ENCODE measurements at places on chromosomes 12 and 14.

- DNase-seq: no peak
Observed at GRCh38 chr14:64992328-64992885, 5.7 kb downstream of the FNTB start.

GRCh38 chr12:633731-634130 is 29.5 kb downstream of the NINJ2 start:
- DNase-seq: no peak

- no peak for DNase-seq
Observed at GRCh38 chr12:84627593-84627992, 285.0 kb downstream of the SLC6A15 start.

DNA sequence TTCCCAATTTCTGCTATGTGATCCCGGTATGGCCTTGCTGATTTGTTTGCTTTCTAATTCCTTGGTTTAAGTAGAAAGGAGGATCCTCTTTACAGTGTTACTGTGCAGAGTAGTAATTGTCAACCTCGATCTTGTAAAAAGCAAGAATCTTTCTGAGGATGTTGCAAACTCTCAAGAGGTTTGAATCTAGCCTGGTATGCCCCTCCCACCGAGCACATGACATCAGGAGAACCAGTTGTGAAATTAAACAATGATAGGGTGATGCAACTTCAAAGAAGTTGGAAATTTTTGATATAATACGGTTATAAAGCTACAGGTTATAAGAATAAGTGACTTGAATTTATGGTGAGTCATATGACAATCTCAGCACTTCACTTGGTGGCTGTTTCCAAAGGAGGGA is 35.0 kb upstream of the FUT8 start:
- DNase-seq: no peak

DNA sequence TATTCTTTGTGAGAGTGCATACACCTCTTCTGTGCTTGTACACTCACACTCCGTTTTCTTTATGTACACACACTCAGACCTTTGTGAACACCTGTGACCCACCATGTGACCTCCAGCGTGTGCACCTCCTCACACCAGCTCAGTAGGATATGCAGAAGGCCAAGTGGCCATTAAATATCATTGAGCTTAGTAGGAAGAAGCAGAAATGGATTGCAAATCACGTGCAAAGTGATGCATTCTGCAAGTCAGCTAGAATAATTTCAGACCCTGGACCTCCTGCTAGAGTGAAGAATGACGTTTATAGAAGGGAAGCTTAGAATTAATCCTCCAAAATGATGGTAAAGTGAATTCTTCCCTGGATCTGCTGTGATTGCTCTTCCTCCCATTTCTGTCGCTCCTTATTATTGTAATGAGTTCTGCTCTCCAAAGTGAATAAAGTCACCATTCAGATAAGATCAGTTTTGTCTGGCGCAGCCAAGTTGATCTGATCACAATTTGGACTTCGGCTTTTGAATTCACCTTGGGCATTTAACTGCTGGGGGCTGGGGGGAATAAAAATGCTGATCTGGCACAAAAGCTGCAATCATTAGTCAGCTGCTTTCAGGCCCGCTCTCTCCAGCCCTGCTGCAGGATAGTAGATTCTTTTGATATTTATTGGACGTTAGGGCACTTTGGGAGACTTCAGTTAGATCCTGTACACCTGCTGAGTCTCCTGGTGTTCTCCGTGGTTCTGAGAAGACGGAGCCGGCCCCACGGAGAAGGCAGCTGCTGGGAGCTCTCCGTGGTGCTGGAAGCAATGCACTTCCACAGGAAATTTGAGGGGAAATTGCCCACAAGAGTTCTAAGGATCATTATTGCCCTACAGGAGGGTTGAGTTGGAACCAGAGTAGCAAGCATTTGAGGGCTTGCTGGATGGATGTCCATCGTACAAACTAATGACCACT is 12.4 kb upstream of the NRXN3 start:
- no peak for DNase-seq

DNA sequence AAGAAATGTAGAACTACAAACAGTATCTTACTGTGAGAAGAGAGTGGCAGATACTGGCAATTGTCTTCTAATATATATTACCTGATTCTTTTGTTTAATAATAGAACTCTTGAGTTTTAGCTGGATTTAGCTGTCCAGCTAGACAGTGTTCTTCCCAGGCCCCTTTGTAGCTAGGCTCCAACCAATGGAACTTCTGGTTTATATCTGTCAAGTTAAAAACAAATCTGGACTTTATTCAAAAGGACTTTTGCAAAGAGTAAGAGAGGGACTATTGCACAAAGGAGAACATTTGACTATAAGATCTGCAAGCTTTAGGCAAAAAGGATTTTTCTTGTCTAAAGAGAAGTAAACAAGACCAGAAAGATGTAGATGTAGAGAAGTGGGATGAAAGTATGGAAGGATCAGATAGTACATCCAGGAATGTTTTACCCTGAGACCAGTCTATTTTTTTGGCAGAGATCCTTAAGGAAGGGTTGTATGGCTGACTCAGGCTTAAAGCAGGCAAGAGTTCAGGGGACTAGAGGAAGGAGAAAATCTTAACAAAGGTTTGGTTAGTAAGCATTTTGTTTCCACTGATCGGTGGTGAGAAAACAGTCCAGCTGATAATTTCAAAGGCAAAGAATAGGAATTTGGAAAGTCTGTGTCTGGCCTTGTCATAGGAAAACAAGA is 111.1 kb upstream of the PLEKHA5 start:
- DNase-seq: no peak

- no peak for DNase-seq
Observed at GRCh38 chr14:84401631-84402030, 1128.3 kb upstream of the FLRT2 start.

GRCh38 chr14:104460791-104461651 is 118.5 kb upstream of the C14orf180 start:
- DNase-seq: no peak

GRCh38 chr12:31585271-31585670 is 5.7 kb downstream of the DENND5B start:
- no peak for DNase-seq

GRCh38 chr12:131507094-131507493 is 203.8 kb upstream of the SFSWAP start:
- no peak for DNase-seq

GRCh38 chr12:117688446-117688845 is 280.3 kb downstream of the KSR2 start:
- no peak for DNase-seq

GRCh38 chr12:5187136-5187535 is 143.5 kb downstream of the KCNA5 start:
- no peak for DNase-seq

DNA sequence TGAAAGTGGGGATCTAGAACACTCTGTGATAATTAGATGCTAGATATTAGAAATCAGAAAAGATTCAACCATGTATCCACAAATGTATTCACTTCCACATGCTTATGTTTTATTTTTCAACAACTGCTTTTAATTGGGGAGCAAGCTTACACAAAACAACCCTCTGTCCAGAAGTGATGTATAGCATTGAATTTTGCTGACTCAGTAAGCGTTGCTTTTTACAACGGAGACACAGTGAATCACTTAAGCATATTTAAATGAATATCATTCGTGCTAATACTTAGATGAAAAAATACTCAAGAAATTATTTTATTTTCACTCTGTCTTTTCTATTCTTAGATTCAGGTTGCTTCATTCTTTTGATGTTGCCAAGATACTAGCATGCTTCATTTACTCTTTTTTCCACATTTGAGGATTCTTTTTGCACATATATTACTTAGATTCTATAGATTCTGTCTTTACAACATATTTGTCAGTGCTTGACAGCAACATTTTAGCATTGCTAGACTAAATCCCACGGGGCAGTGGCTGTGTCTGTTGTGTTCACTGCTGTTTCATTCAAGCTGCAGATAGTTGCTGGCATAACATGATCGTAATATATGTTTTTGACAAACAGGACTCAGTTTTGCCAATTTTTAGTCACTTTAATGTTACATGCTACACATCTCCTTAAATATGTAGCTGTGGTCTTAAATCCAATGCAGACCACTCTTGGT is 1714.4 kb upstream of the SEL1L start:
- DNase-seq: no peak

GRCh38 chr14:36270191-36270590 is 50.2 kb downstream of the MBIP start:
- no peak for DNase-seq

GRCh38 chr14:51849097-51849496 is 11.3 kb upstream of the GNG2 start:
- DNase-seq: no peak
